ENCODE measurements at places on chromosomes 2 and 18.

- no peak for DNase-seq
Measured at GRCh38 chr18:10319914-10320600, 134.4 kb upstream of the APCDD1 start.

GRCh38 chr2:119786295-119786694 is 26.6 kb downstream of the PTPN4 start:
- DNase-seq: no peak

- no peak for DNase-seq
Measured at GRCh38 chr2:18474700-18475099, 85.8 kb downstream of the RDH14 start.

GRCh38 chr2:85914922-85915321 is 26.1 kb upstream of the ST3GAL5 start:
- no peak for DNase-seq

DNA sequence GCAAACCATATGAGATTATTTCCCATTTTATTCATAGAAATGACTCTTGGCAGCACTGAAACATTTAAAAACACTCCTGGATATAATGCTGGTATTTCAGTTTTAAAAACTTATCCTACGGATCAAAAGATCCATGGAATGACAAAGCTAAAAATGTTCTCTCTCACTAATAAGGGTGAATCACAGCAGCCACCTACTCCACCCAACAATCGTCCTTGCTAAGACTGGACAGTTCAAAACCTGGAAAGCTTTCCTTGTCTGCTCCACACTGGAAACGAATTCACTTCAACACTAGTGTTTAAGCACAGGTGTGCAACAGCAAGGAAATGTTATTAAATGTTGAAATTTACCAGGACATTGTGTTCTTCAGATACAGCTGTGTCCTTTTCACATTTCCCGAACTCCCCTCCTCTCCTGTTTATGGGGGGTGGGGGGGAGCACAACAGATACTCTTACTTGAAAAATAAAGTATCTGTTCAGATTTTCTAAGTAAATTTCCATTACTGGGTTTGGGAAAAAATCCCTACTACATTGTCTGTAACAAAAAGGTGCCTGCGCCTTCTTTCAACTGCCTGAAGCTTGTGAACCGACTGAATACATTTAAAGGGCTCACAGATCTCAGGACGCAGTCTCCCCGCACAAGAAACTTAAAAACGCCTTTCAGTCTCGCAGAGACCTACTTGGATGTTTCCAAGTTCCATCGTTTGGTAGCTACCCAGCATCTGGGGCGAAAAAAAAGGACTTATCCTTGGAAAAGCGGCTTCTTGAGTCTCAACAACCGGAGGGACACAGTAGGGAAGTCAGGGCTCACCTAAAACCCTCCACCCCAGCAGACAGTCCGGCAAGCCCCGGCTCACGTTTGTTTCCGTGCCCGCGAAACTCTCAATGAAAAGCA is 1.3 kb downstream of the YWHAQ start:
- DNase-seq: no peak

- DNase-seq: no peak
Measured at GRCh38 chr2:18719978-18720775, 130.8 kb upstream of the NT5C1B start.

- no peak for DNase-seq
Measured at GRCh38 chr2:30807249-30807648, at the start of gene CAPN13. Gene CAPN13, minus strand, starts transcription at chr2:30807446. Its CDS starts 20,121 bp downstream, at chr2:30787325.

GRCh38 chr2:124530203-124530602 is 505.1 kb downstream of the CNTNAP5 start:
- DNase-seq: no peak

- DNase-seq: no peak
Measured at GRCh38 chr2:159140070-159140769, 146.3 kb downstream of the WDSUB1 start.

DNA sequence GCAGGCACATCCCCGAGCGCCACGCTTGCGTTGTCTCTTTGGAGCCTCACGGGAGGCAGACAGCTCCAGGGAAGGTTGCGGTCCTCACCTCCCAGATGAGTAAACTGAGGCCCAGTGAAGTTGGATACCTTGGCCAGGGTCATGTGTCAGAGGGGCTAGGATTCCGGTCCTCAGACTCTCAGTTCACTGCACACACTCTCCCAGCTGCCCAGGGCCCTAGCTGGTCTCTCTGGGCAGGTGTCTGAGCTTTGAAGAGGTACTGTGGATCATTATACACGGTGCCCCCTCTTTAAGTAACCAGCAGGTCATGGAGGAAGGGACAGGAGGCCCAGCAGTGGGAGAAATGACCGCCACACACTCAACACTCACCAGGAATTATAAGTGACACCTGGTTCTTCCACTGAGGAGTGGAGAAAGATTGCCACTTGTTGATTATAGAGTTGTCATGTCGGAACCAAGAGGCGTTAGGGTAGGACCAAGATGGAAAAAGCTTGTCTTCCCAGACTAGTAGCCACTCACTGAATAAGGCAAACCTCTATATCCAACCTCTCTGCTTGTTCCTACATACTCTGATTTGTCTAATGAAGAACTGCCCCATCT is 588 bp downstream of the TMEM214 start:
- no peak for DNase-seq

DNA sequence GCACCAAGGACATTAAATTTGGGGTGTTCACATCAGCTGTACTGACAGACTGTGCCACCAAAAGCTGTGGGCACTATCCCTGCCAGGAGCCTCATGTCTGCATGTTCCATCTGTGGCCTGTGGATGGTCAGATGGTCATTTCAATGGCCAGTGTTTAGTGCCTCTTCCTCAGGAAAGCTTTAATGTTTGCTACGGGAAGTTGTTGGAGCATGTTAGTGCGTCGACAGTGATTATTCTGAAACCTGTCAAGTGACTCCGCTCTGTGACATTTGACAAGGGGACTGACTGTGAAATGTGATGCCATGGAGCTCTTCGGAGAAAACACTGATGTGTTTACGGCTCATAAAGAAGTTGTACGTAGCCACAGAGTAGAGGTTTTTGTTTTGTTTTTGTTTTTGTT is 18.7 kb upstream of the RGPD4 start:
- no peak for DNase-seq

- no peak for DNase-seq
Measured at GRCh38 chr18:38933322-38933721, 1367.7 kb upstream of the CELF4 start.

GRCh38 chr18:39835303-39836030 is 2119.6 kb upstream of the PIK3C3 start:
- DNase-seq: no peak

DNA sequence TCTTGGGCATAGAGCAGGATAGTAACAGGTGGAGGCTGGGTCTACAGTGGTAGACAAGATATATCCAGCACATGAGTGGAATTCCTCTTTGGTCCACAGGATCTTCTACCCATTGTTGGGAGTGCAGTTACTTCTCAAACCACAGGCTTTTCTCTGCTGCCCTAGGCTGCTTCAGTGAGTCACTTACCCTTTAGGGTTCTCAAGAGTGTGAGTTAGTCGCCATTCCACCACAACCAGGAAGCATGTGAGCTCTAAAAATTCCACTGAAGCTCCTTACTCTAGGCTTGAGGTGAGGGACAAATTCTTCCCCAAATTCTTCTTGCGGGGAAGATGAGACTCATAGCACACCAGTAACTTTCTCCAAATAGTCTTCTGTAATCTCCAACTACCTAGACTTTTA is 189.4 kb downstream of the PLCL1 start:
- DNase-seq: no peak

GRCh38 chr2:225002039-225002655 is 40.1 kb downstream of the DOCK10 start:
- no peak for DNase-seq

GRCh38 chr2:201960305-201960704 is 73.3 kb upstream of the FZD7 start:
- DNase-seq: no peak

DNA sequence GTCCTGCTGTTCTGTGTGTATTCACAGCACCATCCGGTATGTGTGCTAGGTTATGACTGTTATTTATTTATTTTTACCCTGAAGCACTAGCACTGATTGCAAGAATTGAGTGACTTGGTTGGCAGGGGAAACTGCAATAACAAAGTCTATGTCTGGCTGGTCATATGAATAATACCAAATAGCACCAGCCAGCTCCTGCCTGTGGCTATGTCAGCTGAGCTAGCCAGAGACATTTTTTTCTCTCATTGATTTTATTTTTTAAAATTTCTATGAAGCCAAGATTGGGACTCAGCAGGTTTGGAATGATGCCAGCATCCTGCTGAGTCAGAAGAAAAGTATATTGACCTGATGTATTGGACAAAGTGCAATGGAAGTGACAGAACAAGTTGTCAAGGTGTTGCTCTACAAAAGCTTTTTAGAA is 188.5 kb upstream of the CDH2 start:
- no peak for DNase-seq

DNA sequence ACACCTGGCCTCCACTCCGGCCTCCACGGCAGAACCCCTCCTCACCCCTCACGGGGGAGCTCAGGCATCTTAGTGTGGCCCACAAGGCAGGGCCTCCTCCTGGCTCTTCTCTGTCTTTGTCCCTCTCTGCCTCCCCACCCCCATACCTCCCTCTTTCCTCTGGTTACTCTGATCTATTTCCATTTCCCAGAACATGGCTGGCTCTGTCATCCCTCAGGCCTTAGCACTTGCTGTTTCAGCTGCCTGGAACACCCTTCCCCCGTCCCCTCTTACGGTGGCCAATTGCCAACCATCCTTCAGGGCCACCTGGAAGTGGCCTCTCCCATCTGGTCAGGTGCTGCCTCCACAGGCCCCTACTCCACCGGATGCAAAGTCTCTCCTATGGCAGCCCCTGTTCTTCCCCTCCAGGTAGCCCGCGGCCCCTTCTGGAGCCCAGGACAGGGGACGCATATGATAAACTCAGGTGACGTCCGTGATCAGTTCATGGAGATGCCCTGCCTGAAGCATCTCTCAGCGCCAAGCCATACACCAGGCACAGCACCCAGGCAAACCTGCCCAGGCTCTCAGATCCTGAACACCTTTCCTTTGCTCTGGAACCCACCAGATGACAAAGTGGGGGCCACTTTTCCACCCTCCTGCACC is 3.6 kb upstream of the ECEL1 start:
- DNase-seq: no peak

DNA sequence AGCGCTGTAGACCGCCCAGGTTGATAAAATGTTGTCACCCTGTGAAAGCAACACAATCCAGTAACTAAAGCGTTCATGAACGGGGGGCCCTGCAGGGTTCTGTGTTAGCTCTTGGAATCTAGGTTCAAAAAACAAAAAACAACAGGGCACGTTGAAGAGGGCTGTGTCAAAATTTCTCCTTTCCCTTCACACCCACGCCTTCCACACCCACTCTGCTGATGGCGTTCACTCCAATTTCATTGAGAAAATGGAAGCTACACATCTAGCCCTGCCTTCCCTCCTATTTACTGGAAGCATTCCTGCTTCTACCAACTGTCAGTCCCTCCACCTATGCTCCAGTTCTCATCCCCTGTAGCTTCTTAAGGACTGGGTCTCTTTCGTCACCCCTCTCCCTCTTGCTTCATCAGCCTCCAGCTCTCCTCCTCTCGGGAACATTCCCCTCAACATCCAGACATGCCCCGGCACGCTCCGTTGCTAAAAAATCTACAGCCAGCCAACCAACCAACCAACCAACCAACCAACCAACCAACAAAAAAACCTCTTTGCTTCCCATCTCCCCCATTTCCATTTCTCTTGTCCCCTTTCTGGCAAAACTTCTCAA is 98.4 kb upstream of the SP3 start:
- DNase-seq: no peak

All from stimulated activated CD4-positive, alpha-beta T cell treated with anti-CD3 and anti-CD28 coated beads, Interleukin-12 subunit alpha, Interleukin-12 subunit beta, amount 100 ng/mL, for 24 hours (primary cell).